Hematopoietic multipotent progenitor cell treated with erythropoietin and hydrocortisone succinate and interleukin-3 and kit ligand, for 6 days (in vitro differentiated cells): ENCODE measurements at places on chromosomes 6 and 20.

GRCh38 chr20:44666066-44666465 is 14.6 kb upstream of the ADA start:
- no peak for DNase-seq

DNA sequence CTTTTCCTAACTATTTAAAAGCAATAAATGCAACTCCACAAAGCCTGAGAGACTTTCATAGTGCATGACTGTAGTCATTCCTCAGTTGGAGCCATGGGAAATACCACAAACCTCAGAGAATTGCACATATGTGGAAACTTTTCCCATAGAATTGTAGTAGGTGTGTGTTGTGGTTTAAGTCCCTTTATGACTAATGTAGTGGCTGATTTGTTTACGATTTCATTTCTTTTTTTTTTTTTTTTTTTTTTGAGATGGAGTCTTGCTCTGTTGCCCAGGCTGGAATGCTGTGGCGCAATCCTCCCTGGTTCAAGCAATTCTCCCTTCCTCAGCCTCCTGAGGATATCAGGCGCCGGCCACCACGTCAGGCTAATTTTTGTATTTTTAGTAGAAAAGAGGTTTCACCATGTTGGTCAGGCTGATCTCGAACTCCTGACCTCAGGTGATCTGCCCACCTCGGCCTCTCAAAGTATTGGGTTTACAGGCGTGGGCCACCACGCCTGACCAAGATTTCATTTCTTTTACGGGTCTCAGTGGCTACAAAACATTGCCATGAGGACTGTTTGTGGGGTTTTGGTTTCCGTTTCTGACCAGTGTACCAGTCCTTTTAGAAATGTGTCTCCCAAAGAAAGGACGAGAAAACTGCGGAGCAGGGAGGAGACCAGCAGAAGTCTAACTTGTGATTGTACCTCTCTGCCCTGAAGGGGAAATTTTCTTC is 212.1 kb upstream of the MARCKS start:
- no peak for DNase-seq

- no peak for DNase-seq
Measured at GRCh38 chr20:15576411-15576810, 996.8 kb downstream of the KIF16B start.

GRCh38 chr6:25165177-25165576 is 114.0 kb upstream of the CARMIL1 start:
- no peak for DNase-seq

GRCh38 chr20:62918831-62919230 is 7.5 kb downstream of the DIDO1 start:
- DNase-seq: peak; percentile 49

DNA sequence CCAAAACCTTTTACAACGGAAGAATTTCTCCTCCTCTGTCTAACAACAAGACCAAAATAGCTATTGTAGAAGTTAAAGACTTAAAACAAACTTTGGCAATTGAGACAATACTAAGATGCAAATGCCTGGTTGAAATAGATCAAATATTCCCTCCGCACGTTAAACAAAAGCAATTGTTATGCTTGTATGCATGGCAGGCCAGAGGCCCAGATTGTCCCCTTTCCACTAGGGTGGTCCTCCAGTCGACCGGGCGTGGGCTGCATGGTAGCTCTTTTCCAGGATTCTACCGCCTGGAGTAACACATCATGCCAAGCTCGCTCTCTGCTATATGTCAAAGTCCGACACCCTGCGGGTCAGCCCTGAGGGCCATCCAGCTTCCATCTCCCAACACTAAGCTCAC is 234.7 kb downstream of the RNGTT start:
- DNase-seq: no peak

GRCh38 chr6:90026216-90026615 is 131.9 kb downstream of the GJA10 start:
- no peak for DNase-seq

DNA sequence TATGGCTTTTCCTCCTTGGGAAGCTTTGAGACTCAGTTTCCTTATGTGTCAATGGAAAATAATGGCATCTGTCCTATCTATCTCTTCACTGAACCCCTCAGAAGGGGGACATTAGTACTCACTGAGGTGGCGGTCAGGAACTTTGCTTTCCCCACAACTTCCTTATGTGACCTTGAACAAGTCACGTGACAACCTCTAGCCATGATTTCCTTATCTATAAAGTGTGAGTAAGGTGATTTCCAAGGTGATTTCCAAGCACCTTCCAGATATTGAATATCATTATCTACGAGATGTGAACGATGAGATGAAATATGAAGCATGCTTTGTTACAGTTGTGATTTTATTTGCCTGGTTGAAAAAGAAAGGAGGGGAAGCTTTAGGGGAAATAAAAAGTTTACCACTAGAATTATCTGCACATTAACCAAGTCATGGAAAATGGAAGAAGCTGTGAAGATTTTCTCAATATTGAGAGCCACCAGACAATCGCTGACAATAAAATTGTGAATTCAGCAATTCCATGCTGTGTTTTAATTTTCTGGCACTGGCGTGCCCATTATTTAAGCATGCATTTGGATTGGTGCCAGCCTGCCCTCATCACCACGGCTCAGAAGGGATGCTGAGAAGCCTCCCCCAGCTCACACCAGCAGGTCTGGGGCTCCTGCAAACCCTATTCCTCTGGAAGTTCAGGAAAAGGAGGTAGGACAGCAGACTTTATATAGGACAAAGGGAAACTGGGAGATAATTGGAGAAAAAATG is 255.3 kb downstream of the CD83 start:
- DNase-seq: no peak

GRCh38 chr20:39092733-39093410 is 130.7 kb downstream of the DHX35 start:
- no peak for DNase-seq

- peak; percentile 32 for DNase-seq
Measured at GRCh38 chr20:20393207-20394120, 25.6 kb downstream of the INSM1 start.

DNA sequence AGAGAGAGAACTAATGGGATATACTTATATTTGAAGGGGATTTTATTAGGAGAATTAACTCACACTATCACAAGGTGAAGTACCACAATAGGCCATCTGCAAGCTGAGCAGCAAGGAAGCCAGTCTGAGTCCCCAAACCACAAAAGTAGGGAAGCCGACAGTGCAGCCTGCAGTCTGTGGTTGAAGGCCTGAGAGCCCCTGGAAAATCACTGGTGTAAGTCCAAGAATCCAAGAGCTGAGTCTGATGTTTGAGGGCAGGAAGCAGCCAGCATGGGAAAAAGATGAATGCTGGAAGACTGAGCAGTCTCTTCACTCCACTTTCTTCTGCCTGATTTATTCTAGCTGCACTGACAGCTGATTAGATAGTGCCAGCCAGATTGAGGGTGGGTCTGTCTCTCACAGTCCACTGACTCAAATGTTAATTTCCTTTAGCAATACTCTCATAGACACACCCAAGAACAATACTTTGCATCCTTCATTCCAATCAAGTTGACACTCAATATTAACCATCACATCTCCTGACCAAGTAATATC is 823.9 kb downstream of the PHF3 start:
- no peak for DNase-seq

- DNase-seq: no peak
Measured at GRCh38 chr20:50336661-50337060, 146.0 kb downstream of the CEBPB start.

GRCh38 chr6:106134087-106134770 is 48.1 kb downstream of the PRDM1 start:
- no peak for DNase-seq

- peak; percentile 42 for DNase-seq
Measured at GRCh38 chr6:36650848-36651478, 27.6 kb upstream of the CDKN1A start.

GRCh38 chr6:90231308-90231707 is 65.3 kb downstream of the BACH2 start:
- no peak for DNase-seq

DNA sequence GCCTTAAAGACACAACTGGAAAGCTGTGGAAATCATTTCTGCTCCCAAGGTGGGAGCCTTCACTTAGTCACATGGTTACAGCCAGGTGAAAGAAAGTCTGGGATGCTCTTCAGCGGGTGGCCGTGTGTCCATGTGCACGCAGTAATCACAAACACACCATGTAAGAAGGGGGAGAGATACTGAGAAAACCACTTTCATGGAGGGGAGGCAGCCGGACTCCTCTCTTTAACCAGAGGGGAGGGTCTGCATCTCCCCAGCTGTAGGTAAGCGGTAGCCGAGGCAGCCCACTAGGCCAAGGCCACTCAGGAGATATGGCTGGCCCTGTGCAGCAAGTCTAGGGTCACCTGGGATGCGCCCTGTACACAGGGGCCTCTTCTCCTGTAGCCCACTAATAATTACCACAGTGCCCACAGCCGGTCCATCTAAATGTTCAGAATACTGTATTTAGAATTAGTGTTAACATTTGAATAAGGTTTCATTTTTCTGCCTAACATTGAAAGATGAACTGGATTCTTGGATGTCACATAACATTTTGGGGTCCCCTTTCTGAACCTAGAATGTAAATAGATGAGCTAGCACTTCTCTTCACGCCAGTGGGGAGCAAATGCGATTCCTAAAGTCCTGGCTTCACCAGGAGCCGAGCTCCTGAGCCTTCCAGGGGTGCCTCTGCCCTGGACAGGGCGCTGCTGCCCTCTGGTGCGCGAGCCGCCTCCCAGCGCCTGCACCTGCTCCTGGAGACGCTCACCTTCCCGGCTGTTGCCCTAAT is 15.9 kb downstream of the GPR31 start:
- peak; percentile 39 for DNase-seq
